ENCODE measurements at places on chromosomes 5 and 9. TPM values are rescaled to one million over a fixed set of nuclear protein-coding genes. Genes with fewer than 3 reads are reported as not detected.

ZNF483 gene
- total RNA-seq: 2.5 TPM

ROR2 gene
- total RNA-seq: 4.9 TPM

GRCh38 chr9:34454571-34455065 is 3.8 kb downstream of the FAM219A start:
- peak; percentile 18 for DNase-seq

DNA sequence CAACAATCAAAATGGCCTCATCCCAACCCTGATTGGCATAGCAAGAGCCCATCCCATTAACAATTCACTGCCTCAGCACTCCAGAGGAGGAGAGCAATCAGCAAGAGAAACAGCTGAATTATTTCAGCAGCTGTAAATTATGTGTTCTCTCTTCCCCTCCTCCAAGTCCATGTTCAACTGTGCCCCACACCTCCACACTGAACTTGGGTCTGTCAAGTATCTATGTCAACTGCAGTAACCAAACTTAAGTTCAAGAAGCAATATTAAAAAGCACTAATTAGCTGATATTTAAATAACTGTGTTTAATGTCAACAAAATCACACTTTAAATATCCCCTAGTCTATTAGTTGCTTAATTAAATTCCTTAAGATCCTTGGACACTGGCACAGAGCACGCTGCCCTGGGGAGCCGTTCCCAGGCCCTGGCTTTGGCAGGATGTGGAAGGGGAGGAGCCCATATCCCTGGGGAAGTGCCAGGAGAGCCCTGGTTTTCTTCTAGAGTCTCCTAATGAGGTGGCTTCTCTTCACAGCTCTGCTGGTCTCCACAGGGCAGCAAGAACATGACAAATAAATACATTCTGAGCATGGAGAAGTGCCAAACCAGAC is 50.6 kb downstream of the SIL1 start:
- DNase-seq: peak; percentile 58

DNA sequence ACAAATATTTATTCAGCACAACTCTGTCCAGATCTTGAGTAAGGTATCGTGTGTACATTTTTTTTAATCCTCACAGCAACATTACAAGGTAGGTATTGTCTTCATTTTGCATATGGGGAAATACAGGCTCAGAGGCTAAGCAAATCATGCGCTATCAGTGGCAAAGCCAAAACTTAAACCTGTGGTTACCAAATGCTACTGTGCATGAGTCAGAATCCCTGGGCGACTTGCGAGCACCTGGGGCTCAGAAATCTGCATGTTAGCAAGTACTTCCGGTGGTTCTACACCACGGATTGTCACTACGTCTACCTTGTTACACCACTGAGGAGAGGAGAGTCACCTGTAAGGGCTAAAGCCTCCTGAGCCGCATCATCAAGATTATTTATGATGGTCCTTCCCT is 21.3 kb downstream of the C5orf58 start:
- DNase-seq: no peak

- no peak for DNase-seq
Measured at GRCh38 chr9:95242613-95243012, 74.9 kb downstream of the FANCC start.

GRCh38 chr9:114735704-114736103 is 53.7 kb upstream of the TEX48 start:
- DNase-seq: peak; percentile 45
